ENCODE measurements at places on chromosomes 4 and X.

GRCh38 chr4:6951880-6952381, 42.3 kb downstream of the TBC1D14 start:
- no peak for DNase-seq

- no peak for DNase-seq
Observed at GRCh38 chrX:150080497-150080896, 142.2 kb upstream of the EOLA2 start.

- DNase-seq = no peak
Observed at GRCh38 chrX:130738638-130739195, 164.3 kb downstream of the ENOX2 start.

DNA sequence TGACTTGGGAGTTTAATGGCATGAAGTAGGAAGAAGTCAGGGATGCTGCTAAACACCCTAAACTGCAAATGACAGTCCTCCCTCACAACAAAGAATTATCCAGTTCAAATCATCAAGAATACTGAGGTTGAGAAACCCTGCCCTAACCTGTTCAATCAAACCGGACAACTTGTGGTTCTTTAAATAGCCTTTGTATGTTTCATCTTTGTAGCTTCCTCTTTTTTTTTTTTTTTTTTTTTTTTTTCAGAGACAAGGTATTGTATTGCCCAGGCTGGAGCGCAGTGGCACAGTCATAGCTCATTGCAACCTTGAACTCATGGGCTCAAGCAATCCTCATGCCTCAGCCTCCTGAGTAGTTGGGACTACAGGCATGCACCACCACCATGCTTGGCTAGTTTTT, 52.5 kb upstream of the TTC29 start:
- DNase-seq = no peak

- no peak for DNase-seq
Observed at GRCh38 chr4:179415037-179415846, 1973.0 kb upstream of the AGA start.

- no peak for DNase-seq
Observed at GRCh38 chr4:171834640-171835039, 21.4 kb downstream of the GALNTL6 start.

- DNase-seq = no peak
Observed at GRCh38 chrX:138897621-138898492, 186.3 kb upstream of the FGF13 start.

DNA sequence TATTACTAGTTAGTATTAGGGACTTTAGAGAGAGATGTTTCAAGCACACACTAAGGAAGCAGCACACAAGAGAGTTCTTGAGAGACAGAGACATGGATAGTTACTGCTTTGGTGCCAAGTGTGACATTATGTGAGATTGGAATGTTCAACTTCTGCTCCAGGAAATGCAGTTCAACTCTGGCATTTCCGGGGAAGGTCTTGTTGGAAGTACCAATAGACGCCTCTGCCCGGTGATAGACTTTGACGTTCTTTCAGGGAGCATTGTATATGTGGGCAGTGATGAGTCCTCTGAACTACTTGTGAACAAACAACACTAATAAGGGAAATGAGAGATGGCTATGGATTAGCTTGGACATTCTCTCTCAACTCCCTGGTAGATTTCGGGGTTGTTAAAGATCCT, 638.1 kb upstream of the BOD1L1 start:
- DNase-seq = no peak

GRCh38 chr4:86358257-86358656, 1.6 kb downstream of the MAPK10 start:
- DNase-seq = no peak

GRCh38 chr4:169988252-169988651, 37.9 kb downstream of the MFAP3L start:
- DNase-seq = no peak

DNA sequence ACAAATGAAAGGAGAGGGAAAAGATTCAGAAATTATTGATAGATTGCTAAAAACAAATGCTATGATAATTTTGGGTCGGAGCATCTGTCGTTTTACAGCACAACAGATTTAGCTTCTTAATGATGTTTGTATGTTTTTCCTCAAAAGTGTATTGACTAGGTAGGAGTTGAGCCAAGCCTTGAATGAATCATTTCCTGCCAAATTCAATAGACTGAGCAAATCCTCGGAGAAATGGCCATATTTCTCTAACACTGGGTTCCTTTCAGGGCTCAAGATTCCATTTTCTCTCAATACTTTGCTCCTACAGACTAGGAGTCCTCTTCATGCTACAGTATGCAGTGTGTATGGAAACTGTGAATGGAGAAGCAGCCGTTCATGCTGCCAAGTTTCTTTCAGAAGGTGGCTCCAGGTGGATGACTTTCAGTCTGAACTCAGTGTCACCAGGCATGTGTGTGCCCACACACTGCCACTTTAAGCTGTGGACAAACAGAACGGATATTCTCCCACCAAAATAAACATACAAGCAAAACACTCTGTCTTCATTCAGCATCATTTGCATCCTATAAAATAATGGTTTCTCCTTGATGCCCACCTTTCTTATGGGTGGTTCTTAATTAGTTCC, 146.0 kb downstream of the TBL1X start:
- no peak for DNase-seq

GRCh38 chrX:123184866-123185276, 793 bp downstream of the GRIA3 start:
- DNase-seq = no peak

- DNase-seq = no peak
Observed at GRCh38 chrX:15931362-15931761, 76.7 kb upstream of the AP1S2 start.

Data from activated T-helper 9 cell treated with anti-CD3 and anti-CD28 coated beads, Interleukin-2, amount 50 U/mL, for 16 hours (primary cell).